Cortex of kidney (tissue), 1 donor: ENCODE measurements at places on chromosomes 1 and 21.

DNA sequence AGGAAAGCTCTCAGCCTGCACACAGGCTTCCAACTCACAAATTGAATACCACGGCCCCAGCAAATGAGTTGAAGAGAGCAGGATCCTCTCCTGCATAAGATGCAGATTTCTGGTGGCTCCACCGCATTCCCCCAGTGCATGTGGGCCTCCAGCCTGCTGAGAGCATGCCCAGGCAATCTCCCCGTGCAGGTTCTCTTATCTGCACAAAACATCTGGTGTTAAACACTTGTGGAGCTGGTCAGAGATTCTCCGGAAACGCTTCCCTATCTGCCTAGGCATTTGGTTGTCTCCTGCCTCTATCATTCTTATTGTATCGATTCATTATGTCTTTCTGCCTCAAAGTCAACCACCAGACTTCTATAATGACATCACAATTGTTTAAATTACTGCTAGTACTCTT is 1349.0 kb upstream of the B3GALT2 start:
- DNase-seq: no peak

DNA sequence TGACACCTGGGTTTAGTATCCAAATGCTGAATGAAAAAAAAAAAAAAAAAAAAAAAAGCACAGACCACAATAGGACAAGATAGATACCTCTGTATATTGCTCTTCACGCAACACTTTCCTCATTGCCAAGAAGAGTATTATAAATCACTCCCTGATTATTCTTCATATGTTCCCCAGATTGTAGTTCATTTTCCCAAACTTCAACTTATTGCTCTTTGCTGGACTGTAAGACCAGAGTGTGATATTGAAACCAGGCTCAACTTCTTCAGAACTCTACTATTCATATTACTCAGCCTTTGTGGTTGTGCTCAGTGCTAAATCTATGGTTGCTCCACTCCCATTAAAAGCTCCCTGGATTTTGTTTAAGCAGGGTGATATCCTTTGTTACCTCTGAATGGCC is 180.4 kb downstream of the NTMT2 start:
- no peak for DNase-seq

DNA sequence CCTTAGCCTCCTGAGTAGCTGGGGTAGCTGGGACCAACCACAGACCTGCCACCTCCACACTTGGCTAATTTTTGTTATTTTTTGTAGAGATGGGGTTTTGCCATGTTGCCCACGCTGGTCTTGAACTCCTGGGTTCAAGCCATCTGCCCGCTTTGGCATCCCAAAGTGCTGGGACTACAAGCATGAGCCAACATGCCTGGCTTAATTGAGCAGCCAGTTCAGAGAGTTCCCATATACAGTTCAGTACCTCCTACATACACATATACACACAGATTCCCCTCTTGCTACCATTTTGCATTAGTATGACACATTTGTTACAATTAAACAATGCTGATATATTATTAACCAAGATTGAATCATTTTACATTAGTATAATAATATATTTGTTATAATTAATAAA is 2.9 kb downstream of the RNPEP start:
- DNase-seq: no peak

GRCh38 chr1:36303650-36304360 is 2.4 kb upstream of the SH3D21 start:
- DNase-seq: no peak

GRCh38 chr1:210394281-210394821 is 65.6 kb downstream of the HHAT start:
- no peak for DNase-seq

DNA sequence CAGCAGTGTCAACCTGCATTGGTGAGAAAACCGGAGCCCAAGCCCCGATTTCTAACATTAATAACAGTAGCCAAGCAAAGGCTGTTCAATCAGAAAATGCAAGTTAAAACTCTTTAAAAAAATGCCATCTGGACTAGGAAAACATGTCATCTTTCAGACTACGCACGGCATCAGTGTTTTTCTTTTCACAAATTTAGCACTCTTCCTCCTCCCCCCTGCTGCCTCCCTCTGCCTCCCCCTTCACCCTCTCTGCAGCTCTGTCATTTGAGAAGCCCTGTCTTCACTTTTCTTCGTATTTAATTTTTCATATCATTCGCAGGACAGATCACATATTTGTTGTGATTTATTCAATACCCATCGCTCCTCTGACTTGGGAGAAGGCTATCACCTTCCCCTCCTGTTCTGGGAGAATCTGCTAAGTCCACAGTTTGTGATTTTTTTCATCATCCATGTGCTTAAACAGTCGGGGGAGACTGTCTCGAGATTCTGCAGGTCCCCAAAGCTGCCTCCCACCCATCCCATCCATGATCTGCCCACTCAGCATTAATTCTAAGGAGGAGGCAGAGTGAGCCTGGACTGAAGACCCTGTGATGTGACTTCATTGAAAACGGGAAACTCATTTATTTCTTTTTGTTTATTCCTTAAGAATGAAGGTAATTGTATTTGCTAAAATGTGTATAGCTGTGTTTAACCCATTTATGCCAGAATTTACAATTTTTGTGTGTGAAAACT is 84.8 kb downstream of the PROX1 start:
- no peak for DNase-seq

- DNase-seq: no peak
Measured at GRCh38 chr1:32925403-32926162, 24.4 kb upstream of the TMEM54 start.

GRCh38 chr1:9539829-9540550 is 725 bp downstream of the SLC25A33 start:
- DNase-seq: no peak
